ENCODE measurements at places on chromosomes 3 and 15.

DNA sequence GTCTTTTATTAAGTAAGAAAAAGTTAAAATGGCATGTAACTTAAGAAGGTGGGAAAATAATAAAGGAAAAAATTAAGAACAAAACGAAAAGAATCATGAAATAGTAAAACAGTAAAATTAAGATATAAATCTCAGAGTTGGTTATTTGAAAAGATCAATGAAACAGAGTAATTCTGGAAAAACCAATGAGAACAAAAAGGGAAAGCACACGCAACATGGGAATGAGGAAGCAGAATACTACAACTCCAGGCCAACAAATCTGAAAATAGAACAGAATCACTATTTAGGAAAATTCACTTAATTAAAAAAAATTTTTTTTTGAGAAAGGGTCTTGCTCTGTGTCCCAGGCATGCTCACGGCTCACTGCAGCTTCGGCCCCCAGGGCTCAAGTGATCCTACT, 30.7 kb downstream of the WHAMM start:
- DNase-seq, result no peak

GRCh38 chr3:126926684-126927400, 56.1 kb upstream of the PLXNA1 start:
- no peak for DNase-seq

- no peak for DNase-seq
Measured at GRCh38 chr3:161336661-161337060, 34.7 kb downstream of the SPTSSB start.

- DNase-seq, result no peak
Measured at GRCh38 chr3:181782306-181782954, 70.7 kb downstream of the SOX2 start.

- DNase-seq, result no peak
Measured at GRCh38 chr3:66401675-66402491, 98.9 kb downstream of the LRIG1 start.

DNA sequence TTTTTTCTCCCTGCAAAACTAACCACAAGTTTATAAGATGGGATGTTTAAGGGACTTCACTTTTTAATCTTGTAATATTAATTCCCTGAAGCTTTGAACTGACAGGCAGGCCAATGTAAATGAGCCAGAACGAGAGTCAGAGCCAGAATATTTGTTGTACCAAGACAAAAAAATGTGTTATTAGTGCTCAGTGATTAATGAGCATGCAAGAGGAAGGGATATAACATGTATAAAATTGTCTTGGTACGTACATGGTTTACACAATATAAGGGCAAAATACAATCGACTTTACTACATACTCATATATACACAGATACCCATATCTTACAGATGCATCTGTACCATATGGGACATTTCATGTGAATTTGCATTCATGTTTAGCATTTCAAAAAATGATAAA, 331.2 kb downstream of the MECOM start:
- no peak for DNase-seq

GRCh38 chr3:39106851-39107387, 508 bp downstream of the GORASP1 start:
- DNase-seq, result peak; percentile 33

DNA sequence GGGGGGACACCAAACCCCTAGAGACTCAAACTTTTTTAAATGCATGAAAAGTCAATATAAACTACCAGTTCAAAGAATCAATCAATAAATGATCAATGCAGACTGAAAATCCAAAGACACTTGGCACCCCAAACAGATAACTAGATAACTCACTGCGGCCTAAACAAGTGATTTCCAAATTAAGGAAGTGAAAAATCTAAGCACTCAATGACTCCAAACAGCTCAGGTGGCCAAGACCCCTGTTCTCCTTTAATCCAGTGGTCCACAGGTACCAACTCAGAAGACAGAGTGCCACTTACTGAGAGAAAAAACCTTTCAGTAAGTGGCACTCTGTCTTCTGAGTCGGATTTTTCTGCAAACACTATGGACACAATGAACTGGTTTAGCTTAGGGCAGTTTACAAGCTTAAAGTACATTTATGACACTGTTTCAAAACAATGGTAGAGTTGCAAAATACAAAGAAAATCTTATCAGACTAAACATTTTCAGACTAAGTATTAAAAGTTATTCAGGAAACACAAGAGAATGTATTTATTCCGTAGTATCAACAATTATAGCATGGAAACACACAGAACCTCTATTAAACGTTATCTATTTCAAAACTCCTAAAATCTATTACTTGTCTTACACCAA, 4.7 kb downstream of the DLG1 start:
- no peak for DNase-seq

DNA sequence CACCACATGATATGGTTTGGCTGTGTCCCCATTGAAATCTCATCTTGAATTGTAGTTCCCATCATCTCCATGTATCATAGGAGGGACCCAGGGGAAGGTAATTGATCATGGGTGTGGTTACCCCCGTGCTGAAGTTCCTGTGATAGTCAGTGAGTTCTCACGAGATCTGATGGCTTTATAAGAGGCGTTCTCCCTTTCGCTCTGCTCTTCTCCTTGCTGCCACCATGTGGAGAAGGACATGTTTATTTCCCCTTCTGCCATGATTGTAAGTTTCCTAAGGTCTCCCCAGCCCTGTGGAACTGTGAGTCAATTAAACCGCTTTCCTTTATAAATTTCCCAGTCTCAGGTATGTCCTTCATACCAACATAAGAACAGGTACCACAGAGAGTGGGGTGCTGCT, 21.9 kb downstream of the OSTN start:
- DNase-seq, result no peak

GRCh38 chr3:105232553-105232952, 134.2 kb upstream of the ALCAM start:
- no peak for DNase-seq

DNA sequence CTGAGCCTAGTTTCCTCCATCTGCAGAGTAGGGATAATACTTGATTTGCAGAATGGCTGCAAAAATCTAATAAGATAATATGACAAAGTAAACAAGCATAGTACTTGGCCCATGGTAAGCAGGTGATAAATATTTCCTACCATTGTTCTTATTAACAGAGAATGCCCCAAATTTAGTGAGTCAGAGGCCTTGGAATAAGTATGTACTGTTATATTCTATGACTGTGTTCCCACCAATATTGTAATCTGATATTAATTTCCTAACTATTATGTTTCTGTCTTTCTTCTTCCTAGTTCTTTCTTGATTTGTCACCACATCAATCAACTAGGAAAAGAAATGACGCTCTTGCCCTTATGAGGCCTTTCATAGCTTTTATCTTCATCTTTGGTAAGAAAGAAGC, 178.4 kb upstream of the SLC2A2 start:
- no peak for DNase-seq

DNA sequence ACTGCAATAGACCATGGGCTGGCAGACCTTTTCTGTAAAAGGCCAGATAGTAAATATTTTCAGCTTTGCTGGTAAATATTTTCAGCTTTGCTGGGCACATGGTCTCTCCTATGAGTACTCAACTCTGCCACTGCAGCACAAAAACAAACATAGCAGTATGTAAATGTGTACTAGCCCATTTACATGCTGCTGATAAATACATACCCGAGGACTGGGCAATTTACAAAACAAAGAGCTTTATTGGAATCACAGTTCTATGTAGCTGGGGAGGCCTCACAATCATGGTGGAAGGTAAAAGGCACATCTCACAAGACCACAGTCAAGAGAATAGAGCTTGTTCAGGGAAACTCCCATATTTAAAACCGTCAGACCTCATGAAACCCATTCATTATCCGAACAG, 793.0 kb downstream of the EDEM1 start:
- no peak for DNase-seq

GRCh38 chr15:74320352-74321247, 46.8 kb downstream of the CYP11A1 start:
- no peak for DNase-seq

- no peak for DNase-seq
Measured at GRCh38 chr15:95739131-95739530, 591.4 kb upstream of the NR2F2 start.

GRCh38 chr3:14767245-14768051, 51.3 kb upstream of the FGD5 start:
- DNase-seq, result no peak

DNA sequence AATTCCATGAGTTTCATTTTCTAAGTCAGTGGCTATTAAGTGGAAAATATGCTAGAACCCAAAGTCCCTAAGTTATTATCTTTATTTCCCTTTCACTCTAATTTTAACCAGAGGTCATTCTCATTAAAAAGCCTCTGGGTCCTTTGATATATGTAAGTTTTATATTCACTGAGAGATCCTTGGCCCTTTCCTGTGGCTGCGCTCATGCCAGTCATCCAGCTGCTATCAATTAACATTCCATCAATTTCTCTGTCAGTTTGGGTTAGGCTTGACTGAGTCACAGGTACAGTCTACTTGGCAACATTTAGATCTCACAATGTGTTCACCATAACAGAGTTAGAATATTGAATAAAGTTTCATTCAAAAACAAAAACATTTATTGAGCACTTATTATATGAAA, 58.0 kb upstream of the FBN1 start:
- no peak for DNase-seq

DNA sequence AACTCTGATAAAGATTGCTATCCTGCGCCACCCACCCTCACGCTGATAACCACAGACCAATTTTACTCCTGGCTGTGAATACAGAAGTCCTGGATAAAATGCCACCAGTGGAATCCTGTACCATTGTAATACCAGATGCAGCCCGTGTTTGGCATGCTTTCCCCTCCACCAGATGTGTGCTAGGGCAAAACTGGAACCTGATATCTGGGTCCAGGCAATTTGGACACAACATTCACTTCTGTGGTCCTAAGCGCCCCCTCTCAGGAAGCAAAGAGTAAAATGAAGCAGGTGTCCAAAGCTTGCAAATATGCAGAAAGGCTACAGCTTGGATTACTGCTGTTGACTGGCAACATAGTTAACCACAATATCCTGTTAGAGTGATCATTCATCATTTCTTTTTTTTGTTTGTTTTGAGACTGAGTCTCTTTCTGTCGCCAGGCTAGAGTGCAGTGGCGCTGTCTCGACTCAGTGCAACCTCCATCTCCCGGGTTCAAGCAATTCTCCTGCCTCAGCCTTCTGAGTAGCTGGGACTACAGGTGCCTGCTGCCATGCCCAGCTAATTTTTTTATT, 32.8 kb downstream of the LOXL1 start:
- DNase-seq, result no peak

DNA sequence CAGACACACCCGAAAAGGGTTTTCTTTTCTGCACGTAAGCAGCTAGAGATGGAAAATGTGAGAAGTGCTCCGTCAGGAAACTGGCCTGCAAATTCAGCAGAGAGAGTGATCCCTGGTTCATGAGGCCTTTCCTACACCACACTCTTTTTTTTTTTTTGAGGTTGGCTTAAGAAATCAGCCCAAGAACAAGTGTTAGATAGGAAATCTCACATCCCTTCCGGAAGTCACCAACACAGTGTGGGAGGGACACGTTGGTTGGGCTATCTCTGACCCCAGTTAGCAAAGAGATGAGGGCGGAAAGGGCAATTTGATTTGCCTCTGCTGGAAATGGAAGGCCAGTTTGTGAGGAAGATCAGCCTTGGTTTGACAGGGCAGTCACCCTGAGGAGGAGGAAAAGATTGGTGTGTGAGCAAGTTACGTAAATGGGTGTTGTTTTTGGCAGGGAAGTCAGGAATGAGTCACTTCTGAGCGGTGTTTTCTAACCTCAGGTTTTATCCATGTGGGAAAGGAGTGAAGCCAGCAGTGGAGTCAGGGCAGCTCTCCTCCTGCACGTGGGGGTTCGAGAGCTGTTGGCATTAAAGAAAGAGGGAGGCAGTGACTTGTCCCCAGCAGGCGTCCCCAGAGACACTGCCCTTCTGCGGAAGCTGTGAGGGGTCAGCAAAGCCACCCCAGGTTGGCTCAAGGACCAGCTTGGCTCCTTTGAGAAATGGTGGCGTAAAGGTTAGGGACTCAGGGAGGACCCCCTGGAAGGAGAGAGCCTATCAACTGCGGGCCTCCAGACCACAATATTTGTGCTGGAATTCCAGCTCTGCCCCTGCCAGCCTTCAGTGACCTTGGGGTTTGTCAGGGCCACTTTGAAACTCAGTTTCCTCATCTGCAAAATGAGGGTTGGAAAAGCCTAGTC, 237.6 kb upstream of the BHLHE40 start:
- no peak for DNase-seq

DNA sequence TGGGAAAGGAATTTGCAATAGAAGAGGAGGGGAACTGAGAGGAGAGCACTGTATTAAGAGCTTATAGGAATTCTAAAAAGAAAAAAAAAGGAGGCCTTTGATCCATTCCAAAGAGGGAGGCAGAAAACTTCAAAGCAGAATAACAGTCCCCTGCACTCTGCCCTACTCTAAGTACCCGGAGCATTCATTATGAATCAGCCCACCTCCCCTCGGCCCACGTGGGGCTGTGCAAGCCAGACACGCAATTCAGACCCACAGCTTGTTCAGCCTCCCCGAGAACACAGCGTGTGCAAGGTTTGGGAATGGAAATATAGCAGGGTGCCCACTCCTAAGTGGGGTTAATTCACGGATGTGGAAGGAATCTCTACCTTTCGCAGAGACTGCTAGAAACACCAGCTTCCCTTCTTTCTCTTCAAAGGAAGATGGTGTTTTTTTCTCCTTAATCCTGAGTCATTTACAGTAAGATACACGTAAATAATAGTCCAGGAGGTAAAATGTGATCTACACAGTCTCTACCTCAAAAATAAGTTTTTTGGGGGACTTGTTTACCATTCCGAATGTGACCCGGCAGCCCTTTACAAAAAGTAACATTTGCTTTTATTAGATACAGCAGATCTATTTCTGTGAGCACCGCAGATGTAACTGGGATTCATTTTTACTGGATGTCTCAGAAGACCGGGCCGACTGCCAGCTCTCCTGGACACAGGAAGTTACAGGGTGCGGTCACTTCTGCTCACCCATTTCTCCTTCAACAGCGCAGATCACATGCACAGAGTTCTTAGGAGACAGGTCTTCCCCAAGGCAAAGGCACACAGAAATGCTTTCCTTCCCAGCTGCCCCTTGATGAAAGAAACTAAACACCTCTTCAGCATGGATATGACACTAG, 768.5 kb upstream of the CFAP20DC start:
- DNase-seq, result no peak

DNA sequence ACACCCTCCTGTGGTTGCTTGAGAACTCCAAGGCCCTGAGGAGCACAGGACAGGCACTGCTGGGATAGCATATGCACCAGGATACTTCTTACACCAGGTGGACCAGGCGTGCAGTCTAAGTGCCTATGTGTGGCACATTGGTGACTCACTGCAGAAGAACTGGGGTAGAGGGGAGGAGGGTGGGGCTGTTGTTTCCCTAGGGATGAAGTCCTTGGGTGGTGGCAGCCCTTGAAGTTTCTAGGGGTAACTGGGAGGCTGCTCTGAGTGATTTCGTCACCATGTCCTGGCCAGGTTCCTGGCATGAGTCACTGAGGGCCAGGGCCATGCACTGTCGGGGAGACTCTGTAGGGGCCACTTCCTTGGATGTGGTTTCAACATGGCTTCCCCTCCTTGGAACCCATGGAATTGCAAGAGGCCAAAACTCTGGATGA, 15.9 kb downstream of the MYZAP start:
- DNase-seq, result no peak

GRCh38 chr15:65400760-65401610, 21.8 kb downstream of the IGDCC4 start:
- DNase-seq, result peak; percentile 81
